Suprapubic skin (tissue), 4 donors: ENCODE measurements at places on chromosomes 5 and 9. TPM values are rescaled to one million over a fixed set of nuclear protein-coding genes. Genes with fewer than 3 reads are reported as not detected.

DNA sequence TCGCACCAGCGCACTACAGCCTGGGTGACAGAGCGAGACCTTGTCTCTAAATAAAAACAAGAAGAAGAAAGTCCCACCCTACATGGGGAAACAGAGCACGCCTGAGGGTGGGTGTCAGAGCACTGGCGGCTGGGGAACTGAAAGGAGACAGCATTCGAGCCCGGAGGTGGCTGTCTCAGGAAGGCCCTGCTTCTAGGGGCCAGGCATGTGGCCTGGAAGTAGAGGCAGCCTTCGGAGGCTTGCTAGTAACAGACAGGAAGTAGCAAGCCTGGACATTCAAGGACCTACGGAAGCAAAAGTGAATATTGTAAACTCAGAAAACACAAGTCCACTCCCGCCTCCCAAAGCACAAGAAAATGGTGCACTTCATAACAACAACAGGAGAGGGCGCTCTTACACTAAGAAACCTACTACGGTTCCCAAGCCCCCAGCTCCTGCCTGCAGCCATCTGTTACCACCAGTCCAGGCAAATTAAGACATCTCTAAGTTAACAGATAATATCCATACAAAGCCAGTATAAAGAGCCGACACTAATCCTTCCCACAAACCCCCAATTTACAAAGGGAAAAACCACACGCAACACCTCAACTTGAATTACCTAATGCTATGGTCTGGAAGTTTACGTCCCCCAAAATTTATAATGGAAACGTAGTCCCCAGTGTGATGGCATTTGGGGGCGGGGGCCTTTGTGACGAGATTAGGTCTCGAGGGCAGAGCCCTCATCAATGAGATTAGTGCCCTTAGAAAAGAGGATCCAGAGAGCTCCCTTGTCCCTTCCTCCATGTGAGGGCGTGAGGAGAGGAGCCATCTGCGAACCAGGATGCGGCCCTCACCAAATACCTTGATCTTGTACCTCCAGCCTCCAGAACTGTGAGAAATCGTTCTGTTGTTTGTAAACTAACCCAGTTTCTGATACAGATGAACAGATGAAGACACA is 7.7 kb downstream of the RASGEF1C start:
- H3K4me1 ChIP-seq: no peaks in the 10 kb centered on the region
- no peaks in the 10 kb centered on the region for H3K36me3 ChIP-seq
- no peak for DNase-seq
- peaks cover 21% of the 10 kb centered on the region for H3K27me3 ChIP-seq
- no peak overlapping the region for H3K27ac ChIP-seq

DNA sequence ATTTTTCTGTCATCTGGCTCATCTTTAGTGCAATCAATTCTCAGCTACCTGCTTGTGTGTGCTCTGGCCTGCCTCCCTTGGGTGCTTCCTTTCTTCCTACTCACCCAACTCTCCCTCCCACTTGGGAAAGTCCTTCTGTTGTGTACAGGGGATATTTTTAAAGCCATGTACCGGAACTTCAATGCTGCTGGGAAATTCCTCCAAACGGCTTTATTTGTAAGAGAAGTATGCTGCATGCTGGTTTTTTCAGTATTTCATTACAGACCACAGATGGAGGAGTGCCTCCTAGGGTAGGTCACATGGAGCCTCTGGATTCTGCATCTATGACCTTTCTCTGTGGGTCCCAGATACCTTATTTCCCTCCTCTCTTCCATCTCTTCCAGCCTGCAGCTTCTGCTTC is 5.4 kb upstream of the HMHB1 start:
- H3K4me1 ChIP-seq: no peaks in the 10 kb centered on the region
- DNase-seq: no peak
- no peak overlapping the region for H3K4me3 ChIP-seq
- no peaks in the 10 kb centered on the region for H3K27me3 ChIP-seq

DNA sequence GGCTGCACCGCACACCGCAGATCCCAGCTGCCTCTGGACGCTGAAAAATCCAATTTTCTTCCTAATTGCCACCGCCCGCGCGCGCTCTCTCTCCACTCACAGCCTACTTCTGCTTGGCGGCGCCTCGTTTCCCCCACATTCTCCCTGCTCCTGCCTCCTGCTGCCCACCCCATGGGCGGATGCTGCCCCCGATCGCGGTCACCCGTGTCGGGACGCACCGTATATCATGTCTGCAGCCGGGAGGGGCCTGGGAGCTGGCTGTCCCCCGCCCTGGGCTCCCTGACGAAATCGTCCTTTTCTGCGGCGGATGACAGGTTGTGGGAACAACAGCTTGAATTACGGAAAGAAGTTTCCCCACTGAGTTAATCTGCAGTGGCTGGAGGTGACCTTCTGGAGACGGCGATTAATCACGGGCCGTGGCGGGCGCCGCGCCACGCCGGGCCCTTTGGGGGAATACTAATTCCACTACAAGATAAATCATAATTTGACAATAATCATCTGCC is 36.3 kb upstream of the PSD2 start:
- DNase-seq: no peak
- H3K27me3 ChIP-seq: peaks cover 32% of the 10 kb centered on the region
- no peaks in the 10 kb centered on the region for H3K36me3 ChIP-seq
- no peak overlapping the region for H3K27ac ChIP-seq

- H3K27ac ChIP-seq: peak overlapping the region; percentile 80
- H3K4me1 ChIP-seq: peaks cover 48% of the 10 kb centered on the region
- no peak for DNase-seq
- peak overlapping the region; percentile 27 for H3K4me3 ChIP-seq
These were observed 229.9 kb upstream of the MAP3K1 start for GRCh38 chr5:56585461-56585860.

DNA sequence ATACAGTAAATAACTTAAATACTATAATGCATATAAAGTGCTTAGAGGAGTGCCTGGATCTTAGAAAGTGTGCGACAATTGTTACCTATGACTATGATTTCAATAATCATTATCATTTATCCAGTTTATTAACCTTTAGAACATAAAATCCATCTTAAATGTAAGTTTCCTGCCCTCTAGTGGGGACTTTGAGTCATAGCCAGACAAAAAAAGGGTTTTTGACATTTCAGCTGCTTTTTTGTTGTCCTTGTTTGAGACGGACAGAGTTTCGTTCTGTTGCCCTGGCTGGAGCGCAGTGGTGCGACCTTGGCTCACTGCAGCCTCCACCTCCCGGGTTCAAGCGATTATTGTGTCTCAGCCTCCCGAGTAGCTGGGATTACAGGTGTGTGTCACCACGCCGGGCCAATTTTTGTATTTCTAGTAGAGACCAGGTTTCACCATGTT is 9.7 kb upstream of the C9orf152 start:
- no peaks in the 10 kb centered on the region for H3K27me3 ChIP-seq
- H3K4me3 ChIP-seq: no peak overlapping the region
- no peak for DNase-seq
- H3K4me1 ChIP-seq: peaks cover 4% of the 10 kb centered on the region
- no peaks in the 10 kb centered on the region for H3K36me3 ChIP-seq
- H3K27ac ChIP-seq: no peak overlapping the region

- no peak overlapping the region for H3K4me3 ChIP-seq
- no peaks in the 10 kb centered on the region for H3K4me1 ChIP-seq
- no peaks in the 10 kb centered on the region for H3K36me3 ChIP-seq
- DNase-seq: no peak
- H3K27ac ChIP-seq: no peak overlapping the region
These were observed 117.5 kb downstream of the FSTL4 start for GRCh38 chr5:133494923-133495246.

GRCh38 chr5:146284016-146284415 is 54.6 kb upstream of the POU4F3 start:
- H3K27ac ChIP-seq: no peak overlapping the region
- no peak for DNase-seq
- H3K27me3 ChIP-seq: no peaks in the 10 kb centered on the region
- H3K4me3 ChIP-seq: no peak overlapping the region
- H3K4me1 ChIP-seq: no peaks in the 10 kb centered on the region

DNA sequence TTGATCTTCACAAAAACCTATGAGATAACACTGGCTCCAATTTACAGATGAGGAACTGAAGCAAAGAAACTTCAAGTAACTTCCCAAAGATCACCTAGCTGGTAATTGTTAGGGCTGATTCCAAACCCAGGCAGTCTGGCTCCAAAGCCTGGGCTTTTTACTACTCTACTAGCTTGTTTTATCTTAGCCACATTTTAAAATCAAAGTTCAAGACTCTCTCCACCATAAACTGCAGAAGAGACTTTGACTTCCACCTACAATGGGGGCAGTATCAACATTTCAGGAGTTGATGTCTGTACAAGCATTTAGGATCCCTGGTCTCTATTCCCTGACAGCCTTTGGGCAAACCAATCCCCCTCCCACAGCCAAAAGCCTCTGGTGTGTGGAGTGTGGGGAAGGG is 33.8 kb downstream of the LHFPL2 start:
- no peak overlapping the region for H3K27ac ChIP-seq
- no peak overlapping the region for H3K4me3 ChIP-seq
- no peaks in the 10 kb centered on the region for H3K27me3 ChIP-seq
- no peak for DNase-seq
- H3K36me3 ChIP-seq: no peaks in the 10 kb centered on the region
- peaks cover 14% of the 10 kb centered on the region for H3K4me1 ChIP-seq

- no peaks in the 10 kb centered on the region for H3K27me3 ChIP-seq
- no peak overlapping the region for H3K4me3 ChIP-seq
- peaks cover 10% of the 10 kb centered on the region for H3K4me1 ChIP-seq
- no peak for DNase-seq
- no peak overlapping the region for H3K27ac ChIP-seq
These were observed 22.5 kb upstream of the SHB start for GRCh38 chr9:38091310-38092199.

- H3K27me3 ChIP-seq: peaks cover 68% of the 10 kb centered on the region
- H3K4me3 ChIP-seq: no peak overlapping the region
- peaks cover 17% of the 10 kb centered on the region for H3K36me3 ChIP-seq
- peaks cover 8% of the 10 kb centered on the region for H3K4me1 ChIP-seq
- no peak overlapping the region for H3K27ac ChIP-seq
- no peak for DNase-seq
These were observed 653 bp downstream of the LHX3 start for GRCh38 chr9:136204145-136204805.

GRCh38 chr5:72692231-72692637 is 124.2 kb upstream of the TNPO1 start:
- no peak overlapping the region for H3K4me3 ChIP-seq
- H3K36me3 ChIP-seq: no peaks in the 10 kb centered on the region
- DNase-seq: no peak
- H3K27me3 ChIP-seq: peaks cover 7% of the 10 kb centered on the region
- no peak overlapping the region for H3K27ac ChIP-seq

DNA sequence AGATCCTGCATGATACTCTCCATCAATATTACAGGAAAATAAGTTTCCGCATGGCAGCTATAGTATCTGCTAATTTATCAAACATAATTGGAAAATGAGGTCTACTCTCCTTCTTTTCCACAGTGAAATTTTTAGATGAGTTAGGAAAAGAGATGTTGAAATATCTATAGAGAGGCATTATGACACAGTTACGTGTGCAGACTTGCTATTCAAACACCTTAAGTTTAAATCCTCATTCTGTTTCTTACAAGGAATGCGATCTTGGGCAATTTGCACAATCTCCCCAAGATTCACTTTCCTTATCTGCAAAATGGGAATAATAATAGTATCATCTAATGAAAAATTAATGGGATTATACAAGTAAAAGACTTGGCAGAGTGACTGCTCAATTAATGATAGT is 91.7 kb upstream of the SLCO6A1 start:
- no peak for DNase-seq
- H3K4me3 ChIP-seq: no peak overlapping the region
- H3K27me3 ChIP-seq: no peaks in the 10 kb centered on the region

DNA sequence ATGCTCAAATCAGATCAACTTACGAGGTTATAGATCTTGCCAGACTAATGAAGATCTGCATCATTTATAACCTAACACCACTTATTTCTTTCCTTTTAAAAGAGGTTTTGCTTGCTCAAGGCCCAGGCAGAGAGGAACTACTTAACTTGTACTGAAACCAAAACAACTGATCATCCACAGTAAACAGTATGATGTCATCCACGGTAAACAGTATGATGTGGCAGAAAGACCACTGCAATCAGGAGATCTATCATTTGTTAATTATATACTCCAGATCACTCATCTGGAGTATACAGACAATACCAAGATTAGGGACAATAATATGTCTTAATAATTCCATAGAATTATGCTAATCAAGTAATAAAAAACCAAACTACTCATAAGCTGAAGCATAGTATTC is 116.8 kb downstream of the ADAMTS6 start:
- DNase-seq: no peak
- H3K27me3 ChIP-seq: no peaks in the 10 kb centered on the region
- no peak overlapping the region for H3K4me3 ChIP-seq
- no peak overlapping the region for H3K27ac ChIP-seq

DNA sequence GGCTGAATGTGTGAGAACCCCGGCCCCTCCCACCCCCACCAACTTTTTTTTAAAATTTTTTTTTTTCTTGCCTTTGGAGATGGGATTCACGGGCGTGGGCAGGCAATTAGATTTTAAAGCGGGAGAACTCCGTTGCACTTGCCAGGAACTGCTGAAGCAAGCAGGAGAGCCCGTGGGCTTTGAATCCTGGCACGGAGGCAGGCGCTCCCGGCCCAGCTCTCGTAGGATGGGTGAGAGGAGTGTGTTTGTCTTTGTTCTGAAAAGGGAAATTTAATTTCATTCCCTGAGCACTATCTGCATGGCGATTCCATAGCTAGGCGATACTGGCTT is 54.3 kb upstream of the BOD1 start:
- H3K36me3 ChIP-seq: no peaks in the 10 kb centered on the region
- peak overlapping the region; percentile 15 for H3K4me3 ChIP-seq
- peaks cover 19% of the 10 kb centered on the region for H3K4me1 ChIP-seq
- H3K27ac ChIP-seq: peak overlapping the region; percentile 75
- DNase-seq: peak; percentile 67

DNA sequence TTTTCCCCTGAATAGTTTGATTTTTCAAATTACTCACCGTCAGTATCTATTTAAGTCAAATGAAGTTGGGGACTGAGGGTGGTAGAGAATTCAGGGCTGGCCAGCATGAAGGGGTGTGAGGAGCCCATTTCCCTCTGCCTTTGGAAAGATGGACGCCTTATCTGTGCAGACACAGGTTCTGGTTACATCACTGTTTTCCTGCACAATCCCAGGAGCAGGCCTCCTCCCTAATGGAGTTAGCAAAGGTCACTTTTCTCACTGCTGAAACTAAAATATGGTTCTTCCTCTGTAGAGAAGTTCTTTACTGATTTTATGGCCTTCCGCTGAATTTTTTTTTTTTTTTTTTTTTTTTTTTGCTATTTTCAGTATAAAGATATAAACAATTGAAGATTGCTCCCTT is 69.1 kb downstream of the FOXD1 start:
- no peak overlapping the region for H3K4me3 ChIP-seq
- H3K4me1 ChIP-seq: peaks cover 14% of the 10 kb centered on the region
- peaks cover 60% of the 10 kb centered on the region for H3K27me3 ChIP-seq
- no peak for DNase-seq

RASA1 gene
- 24.8 TPM for total RNA-seq

ZNF354C gene
- total RNA-seq: 3.5 TPM

DDX4 gene
- not detected for total RNA-seq

PCDHGB2 gene
- 4.7 TPM for total RNA-seq

SV2C gene
- total RNA-seq: 0.30 TPM

SEC16A gene
- 72.7 TPM for total RNA-seq

ABHD17B gene
- total RNA-seq: 28.0 TPM

GARNL3 gene
- total RNA-seq: 23.3 TPM

CDO1 gene
- 2.6 TPM for total RNA-seq

ARSI gene
- 4.5 TPM for total RNA-seq
